ENCODE measurements at places on chromosomes 4 and X.

DNA sequence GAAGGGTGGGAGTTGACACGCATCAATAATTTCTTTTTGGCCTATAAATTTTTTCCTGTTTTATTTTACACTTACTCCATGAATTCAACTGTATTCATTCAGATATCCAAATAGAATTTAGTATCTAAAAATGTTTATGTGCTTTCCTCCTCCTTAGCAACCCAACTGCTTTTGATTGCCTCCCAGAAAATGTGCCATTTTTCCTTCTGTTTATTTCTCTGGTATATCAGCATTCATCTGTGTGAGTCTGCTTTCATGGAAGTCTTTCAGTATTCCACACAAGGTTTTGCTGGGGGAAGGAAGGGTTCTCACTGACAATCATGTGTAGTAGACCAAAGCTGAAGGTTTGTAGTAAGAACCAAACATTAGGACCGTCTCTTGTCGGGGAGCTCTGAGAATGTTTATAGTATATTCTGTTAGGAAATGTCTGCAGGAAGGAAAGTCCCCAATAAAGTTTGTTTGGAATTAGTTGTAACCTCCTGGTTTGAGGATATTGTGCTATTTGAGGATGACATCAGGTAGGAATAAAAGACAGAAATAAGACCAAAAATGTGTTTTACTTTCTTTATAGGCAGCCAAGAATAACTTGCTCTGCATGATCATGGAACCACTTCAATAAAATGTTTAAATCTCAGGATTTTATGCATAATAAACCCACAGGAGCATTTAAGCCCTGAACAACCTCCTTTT, 673.6 kb upstream of the INTU start:
- no peak for DNase-seq

- DNase-seq: no peak
Observed at GRCh38 chrX:148523303-148524080, 23.1 kb downstream of the AFF2 start.

DNA sequence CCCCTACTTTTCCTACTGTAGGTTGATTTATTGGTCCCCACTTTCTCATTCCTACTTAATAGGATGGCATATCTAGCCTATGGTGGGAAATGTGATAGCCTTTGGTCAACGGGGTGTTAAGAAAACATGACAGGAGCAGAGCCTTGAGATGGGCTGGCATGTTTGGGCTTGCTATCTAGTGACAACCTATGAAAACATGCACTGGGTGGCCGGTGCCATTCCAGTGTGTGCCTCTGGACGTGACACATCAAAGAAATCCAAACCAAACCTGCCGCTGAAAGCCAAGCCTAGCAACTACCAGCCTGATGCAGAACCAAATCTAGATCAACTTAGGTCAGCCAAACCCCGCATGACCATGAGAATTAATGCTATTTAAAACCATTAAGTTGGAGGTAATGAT, 317.6 kb downstream of the DMD start:
- DNase-seq: no peak

GRCh38 chr4:30399476-30399875, 320.7 kb upstream of the PCDH7 start:
- no peak for DNase-seq

GRCh38 chrX:38500141-38500540, 61.2 kb upstream of the TSPAN7 start:
- no peak for DNase-seq

GRCh38 chrX:24026432-24026831, 554 bp downstream of the KLHL15 start:
- no peak for DNase-seq

- DNase-seq: peak; percentile 2
Observed at GRCh38 chr4:151658959-151659600, 101.7 kb downstream of the GATB start.

DNA sequence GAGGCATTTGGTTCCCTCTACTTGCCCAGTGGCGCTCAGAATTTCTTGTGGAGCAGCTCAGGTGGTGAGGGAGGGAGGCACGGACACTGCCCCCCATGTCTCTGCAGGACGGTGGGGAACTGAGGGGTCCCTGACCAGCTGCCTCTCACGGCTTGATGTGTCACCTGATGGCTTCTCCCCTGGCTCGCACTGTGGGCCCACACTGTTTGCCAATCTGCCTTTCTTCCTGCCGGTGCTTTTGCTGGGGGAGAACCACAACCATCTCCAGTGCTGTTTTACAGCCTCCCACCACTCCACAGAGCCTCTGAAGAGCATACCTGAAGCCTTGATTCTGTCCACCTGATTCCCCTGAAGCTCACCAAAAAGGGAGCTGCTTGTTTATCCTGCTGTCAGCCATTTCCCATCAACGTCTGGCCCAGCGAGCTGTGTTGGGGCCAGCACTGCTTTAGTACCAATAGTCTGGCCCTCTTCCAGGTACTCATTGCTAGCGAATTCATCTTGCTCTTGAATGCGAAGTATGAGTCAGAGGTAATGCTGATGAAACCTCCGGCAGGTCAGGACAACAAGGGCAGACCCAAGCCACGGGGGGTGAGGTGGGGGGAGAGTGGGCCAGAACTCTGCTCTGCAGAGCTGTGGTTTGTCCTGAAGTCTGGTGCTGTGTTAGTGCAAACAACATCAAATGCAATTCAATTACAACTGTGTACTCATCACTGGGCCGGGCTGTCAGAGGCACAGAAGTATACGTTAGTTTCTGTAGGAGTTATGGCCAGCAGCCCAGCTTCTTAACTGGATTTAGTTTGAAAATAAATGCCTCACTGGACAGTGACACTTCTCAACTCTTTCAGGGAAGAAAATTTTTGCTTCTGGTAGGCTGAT, 208.3 kb upstream of the JADE1 start:
- DNase-seq: no peak

- DNase-seq: no peak
Observed at GRCh38 chrX:69090022-69090421, 75.2 kb downstream of the PJA1 start.

GRCh38 chr4:76590798-76591281, 155.8 kb downstream of the SHROOM3 start:
- no peak for DNase-seq

GRCh38 chrX:113370006-113370405, 529.4 kb upstream of the AMOT start:
- no peak for DNase-seq

DNA sequence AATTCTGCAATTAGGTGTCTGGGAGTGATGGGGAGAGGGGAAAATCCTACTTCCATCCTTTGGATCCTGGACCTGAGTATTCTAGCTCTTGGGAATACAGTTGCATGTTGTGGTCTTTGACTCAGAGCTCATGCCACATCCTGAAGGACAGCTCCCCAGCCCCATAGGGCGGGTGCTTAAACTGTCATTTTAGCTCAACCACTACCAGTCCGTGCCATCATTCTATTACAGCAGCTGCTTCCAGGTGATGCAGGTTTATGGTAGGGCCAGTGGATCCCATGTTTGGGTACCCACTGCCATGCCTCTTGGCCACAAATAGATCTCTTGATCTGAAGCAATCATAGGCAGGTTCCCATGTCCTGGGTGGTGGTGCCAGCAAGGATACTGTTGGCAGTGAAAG, 34.7 kb downstream of the CCKAR start:
- no peak for DNase-seq

DNA sequence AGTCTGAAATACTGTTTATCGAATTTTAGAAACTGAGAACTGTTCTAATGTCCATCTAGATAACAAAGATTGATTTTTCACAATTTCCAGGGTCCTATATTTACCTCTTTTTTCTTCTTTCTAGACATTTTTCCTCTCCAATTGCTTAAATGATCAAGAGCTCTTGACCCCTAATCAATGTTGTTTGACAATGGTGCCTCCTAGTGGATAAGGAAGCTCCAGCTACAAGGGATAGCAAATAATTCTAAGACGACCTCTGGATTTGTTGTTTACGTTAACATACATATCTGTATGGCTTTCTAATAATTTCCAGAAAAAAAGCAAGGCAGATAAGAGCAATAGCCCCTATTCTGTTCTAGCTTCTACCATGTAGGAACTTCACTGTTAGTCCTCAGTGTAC, 35.8 kb downstream of the GPR82 start:
- DNase-seq: no peak

- no peak for DNase-seq
Observed at GRCh38 chr4:113641025-113641431, 120.5 kb downstream of the CAMK2D start.

- DNase-seq: no peak
Observed at GRCh38 chr4:134518574-134519217, 317.1 kb upstream of the PABPC4L start.

DNA sequence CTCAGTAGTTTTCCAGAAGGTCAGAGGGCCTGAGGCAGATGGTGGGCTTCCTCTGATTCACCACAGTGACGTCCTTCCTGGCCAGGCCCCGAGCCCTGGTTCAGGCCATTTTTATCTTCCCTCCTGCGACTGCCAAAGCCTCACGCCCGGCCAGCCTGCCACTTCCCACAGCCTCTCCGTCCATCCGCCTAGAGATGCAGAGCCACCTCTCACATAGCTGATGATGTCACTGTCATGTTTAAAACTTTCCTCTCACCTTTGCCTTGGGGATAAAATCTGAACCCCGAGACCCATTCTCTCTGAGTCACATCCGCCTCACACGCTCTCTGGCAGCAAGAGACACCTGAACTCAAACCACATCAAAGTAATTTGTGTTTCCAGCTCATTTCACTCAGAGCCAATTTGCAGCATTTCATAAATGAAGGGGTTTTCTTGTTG, 175.3 kb downstream of the QDPR start:
- DNase-seq: no peak

- no peak for DNase-seq
Observed at GRCh38 chr4:76622717-76623116, 187.7 kb downstream of the SHROOM3 start.

GRCh38 chr4:14018191-14018853, 390.8 kb upstream of the BOD1L1 start:
- DNase-seq: no peak

- no peak for DNase-seq
Observed at GRCh38 chrX:45992402-45993123, 552.7 kb downstream of the ZNF674 start.

GRCh38 chrX:100409610-100410590, at the start of gene PCDH19:
PCDH19 (minus strand) TSS chrX:100410273; CDS start chrX:100408597, 1,676 bp downstream.
- DNase-seq: peak; percentile 78

DNA sequence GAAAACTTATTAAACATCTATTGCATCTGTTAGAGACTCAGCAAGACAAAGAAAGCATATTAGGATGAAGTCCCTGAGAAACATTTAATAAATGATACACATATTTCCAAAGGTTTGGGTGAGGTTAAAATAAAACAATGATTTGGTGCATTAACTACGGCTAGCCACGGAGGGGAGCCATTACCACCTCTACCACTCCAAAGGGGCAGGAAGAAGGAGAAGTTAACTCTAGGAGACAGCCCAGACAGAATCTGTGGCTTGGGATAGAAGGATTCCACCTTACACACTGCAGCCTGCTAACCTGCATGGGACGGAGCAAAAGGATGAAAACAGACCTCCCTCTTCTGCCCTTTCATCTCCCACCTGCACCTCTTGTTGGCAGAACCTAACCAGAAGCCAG, 189.1 kb upstream of the C1QTNF7 start:
- no peak for DNase-seq

- no peak for DNase-seq
Observed at GRCh38 chr4:70996018-70996360, 2.5 kb downstream of the DCK start.

DNA sequence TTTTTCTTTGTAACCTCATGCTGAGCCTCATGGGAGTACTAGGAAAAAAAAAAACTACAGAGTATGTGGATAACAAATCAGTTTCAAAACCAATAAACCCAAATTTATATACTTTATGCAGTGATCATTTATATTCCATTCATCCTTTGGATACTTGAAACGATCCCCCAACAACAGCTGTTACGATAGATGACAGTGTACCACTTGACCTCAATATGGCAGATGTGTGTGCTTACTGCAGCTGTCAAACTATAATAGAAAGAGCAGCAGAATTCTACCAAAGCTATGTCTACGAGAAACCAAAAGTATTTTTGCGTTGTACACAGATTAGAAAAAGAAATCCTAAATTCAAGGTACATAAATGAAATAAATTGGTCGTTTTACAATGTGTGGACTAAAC, 337.8 kb downstream of the PDGFC start:
- no peak for DNase-seq

DNA sequence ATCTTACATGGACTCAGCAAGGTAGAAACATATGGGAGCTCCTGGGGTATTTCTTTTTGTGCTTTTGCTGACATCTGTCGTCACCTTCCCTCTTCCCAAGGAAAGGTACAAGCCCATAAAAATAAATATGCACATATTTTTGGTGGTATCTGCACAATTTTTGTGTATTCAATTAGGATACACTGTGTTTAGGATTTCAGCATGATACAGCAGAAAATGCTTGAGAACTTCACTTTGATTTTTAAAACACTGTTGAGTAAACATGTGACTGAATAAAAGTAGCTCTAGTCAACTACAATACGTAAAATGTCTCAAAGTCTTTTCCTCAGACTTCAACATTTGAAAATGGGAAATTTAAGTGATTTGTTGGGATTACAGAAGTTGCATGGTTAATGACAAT, 99.4 kb upstream of the SPANXC start:
- no peak for DNase-seq

GRCh38 chrX:15497865-15498264, 2.7 kb upstream of the BMX start:
- no peak for DNase-seq

DNA sequence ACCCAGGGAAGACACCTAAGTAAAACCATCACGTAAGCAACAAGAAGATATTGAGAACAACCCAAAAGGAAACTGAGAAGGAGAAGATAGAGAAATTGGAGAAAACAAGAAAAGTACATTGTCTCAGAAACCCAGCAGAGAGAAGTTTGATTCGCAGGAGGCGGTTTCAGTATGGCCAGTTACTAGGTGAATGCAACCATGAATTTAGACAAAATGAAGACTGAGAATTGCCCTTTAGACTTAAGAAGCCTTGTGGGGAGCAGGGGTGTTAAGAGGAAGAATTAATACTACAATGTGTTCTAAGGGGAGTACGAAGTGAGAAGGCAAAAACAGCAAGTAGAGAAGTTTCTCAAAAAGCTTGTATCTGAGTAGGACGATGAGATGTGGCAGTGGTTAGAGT, 229.3 kb upstream of the NEIL3 start:
- no peak for DNase-seq

DNA sequence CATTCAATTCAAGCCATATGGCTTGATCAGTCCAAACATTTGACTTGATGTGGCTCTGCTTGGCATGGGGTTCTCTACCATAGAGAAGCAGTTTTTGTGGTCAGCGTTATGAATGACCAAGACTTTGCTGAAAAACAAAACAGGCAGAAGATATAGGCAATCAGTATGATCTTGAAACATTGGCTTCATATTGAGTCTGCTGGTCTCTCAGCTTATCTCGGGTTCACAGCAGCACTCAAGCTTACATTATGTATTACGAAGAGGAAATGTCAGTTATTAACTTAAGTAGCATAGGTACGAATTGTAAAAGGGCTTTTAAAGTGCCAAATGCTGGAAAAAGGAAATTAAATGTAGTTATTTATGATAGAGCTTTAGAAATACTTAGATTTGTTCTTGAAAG, 99.0 kb downstream of the AFF2 start:
- no peak for DNase-seq

Measured in left forelimb (tissue), 1 donor.